ENCODE measurements at places on chromosomes 3 and 15.

GRCh38 chr3:145182196-145182911 lies 978.6 kb downstream of the PLOD2 start:
- DNase-seq: no peak

- peak; percentile 28 for DNase-seq
Measured at GRCh38 chr15:101242160-101242998, 9.5 kb downstream of the CHSY1 start.

- no peak for DNase-seq
Measured at GRCh38 chr3:35598804-35599203, 40.5 kb upstream of the ARPP21 start.

- no peak for DNase-seq
Measured at GRCh38 chr3:23859012-23859743, 53.4 kb downstream of the UBE2E1 start.

DNA sequence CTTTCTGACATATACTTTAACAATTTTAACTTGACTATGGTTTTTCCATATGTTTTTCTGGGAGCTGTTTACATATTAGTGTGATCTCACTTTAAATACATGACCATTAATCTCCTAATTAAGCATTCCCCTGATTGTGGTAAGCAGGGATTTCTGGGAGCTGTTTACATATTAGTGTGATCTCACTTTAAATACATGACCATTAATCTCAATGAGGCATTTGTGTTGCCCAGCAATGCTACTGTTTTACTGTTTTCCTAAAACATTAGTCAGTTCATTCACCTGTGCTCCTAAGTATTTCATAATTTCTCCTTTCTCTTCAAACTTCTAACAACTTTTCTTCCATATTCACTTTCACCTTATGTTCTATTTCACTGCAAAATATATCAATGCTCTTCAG lies 3.6 kb upstream of the GRAMD1C start:
- DNase-seq: no peak

DNA sequence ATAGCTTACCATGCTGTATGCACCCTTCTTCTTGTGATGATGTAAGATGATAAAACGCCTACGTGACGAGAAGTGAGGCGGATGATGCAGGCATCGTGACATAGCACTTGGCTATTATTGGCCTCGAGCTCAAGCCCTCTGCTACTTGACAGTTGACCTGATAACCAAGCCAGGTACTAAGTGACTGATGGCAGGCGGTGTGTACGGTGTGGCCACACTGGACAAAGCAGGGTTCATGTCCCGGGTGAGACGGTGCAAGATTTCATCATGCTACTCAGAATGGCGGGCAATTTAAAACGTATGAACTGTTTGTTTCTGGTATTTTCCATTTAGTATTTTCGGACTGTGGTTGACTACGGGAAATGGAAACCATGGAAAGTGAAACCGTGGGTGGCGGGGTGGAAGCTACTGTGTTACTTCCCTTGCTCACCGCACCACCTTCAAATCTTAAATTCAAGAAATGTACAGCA lies 57.7 kb downstream of the SLC12A8 start:
- DNase-seq: no peak

DNA sequence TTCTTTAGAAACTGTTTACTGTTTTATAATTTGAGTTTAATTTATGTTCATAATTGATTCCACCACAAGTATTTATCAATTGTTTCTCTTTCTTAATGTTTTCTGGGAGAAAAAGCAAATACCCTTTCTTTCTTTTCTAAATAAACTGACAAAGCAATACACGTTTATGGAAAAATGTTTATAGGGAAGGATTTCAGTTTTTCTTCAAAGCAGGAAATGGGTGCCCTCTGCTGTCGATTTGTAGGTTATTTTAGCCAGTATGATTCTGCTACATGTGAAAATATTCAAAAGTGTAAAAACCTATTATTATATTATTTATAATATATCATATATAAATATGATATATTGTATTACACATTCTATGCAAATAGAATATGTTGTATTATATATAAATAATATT lies 921.0 kb upstream of the ROBO1 start:
- no peak for DNase-seq

GRCh38 chr15:86162641-86163040 lies 83.0 kb downstream of the AGBL1 start:
- no peak for DNase-seq
